Stimulated activated naive B cell treated with anti-CD40 and anti-IgM and Interleukin-4, amounts not matched to agents 10 μg/mL and 1 μg/mL and 100 μg/mL, for 72 hours (primary cell): ENCODE measurements at places on chromosomes 2 and 18.

GRCh38 chr2:95215018-95215612 lies 7.8 kb downstream of the ZNF892 start:
- no peak overlapping the region for H3K27ac ChIP-seq
- no peak for DNase-seq
- H3K4me3 ChIP-seq: no peak overlapping the region

DNA sequence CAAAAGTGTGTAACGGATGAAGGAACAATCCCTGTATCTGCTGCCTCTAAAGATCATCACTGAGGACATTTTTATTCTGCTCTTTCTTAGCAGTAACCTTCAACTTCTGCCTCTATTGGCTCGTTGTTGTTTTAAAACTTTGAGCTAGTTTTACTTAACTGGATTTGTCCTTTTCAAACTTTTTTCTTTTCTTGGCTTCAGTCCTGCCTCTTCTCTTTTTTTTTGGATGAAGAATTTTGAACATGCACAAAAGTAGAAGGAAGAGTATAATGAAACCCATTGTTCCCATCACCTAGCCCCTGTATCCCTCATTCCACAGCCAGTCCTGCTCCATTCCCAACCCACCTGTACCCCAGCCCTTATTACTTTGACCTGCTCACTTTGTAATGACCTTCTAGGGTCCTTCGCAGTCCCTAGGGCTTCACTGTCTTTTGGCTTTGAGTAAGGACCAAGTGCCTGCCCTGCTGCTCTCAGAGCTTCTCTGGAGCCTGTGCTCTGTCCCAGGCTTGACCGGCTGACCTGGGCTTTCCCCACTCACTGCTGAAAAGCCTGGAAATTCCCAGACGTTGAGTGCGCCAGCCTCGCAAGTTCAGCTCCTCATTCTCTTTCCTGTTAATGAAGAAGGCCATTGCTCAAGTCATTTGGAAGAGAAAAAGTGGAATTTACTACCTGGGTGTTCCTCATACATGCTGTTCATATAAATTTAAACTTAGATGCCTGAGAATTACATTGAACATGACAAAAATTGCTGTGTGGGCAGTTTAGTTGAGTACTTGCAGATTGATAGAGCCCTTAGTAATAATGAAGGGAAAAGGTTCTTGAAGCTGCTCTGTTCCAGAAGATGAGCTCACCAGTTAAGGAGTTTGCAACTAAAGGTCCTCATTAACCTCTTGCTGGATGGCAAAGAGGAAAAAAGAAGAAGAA lies 149.3 kb upstream of the ALPP start:
- no peak for DNase-seq
- no peak overlapping the region for H3K4me3 ChIP-seq
- H3K27me3 ChIP-seq: no peaks in the 10 kb centered on the region
- no peaks in the 10 kb centered on the region for H3K4me1 ChIP-seq
- peaks cover 5% of the 10 kb centered on the region for H3K36me3 ChIP-seq
- H3K27ac ChIP-seq: no peak overlapping the region

GRCh38 chr2:186130748-186131641 lies 355.1 kb upstream of the ZC3H15 start:
- no peak for DNase-seq
- no peak overlapping the region for H3K4me3 ChIP-seq
- no peaks in the 10 kb centered on the region for H3K4me1 ChIP-seq
- H3K36me3 ChIP-seq: no peaks in the 10 kb centered on the region

GRCh38 chr18:10135302-10135926 lies 221.6 kb downstream of the VAPA start:
- peaks cover 37% of the 10 kb centered on the region for H3K27me3 ChIP-seq
- DNase-seq: no peak
- no peak overlapping the region for H3K4me3 ChIP-seq
- no peak overlapping the region for H3K27ac ChIP-seq

GRCh38 chr2:206392118-206392517 lies 51.2 kb upstream of the ADAM23 start:
- no peaks in the 10 kb centered on the region for H3K27me3 ChIP-seq
- no peak overlapping the region for H3K4me3 ChIP-seq
- no peak overlapping the region for H3K27ac ChIP-seq
- H3K36me3 ChIP-seq: no peaks in the 10 kb centered on the region
- H3K4me1 ChIP-seq: no peaks in the 10 kb centered on the region

DNA sequence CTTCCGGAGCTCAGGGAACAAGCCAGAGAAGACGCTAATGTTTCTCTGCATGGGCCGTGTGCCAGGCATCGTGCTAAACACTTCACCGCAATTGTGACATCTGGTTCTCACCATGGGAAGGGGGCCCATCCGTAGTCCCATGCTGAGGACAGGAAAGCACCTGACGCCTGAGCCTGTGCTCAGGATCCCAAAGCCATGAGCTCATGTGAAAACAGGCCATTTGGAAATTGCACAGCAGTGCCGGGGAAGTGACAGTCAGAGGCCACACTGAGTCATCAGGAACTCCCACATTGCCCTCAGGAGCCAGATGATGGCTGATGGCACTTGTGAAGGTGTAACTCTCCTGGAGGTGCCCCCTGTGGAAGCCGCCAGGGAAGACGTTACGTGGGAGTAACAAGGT lies 141.0 kb downstream of the INHBB start:
- no peaks in the 10 kb centered on the region for H3K4me1 ChIP-seq
- H3K4me3 ChIP-seq: no peak overlapping the region
- peaks cover 11% of the 10 kb centered on the region for H3K27me3 ChIP-seq
- no peaks in the 10 kb centered on the region for H3K36me3 ChIP-seq

DNA sequence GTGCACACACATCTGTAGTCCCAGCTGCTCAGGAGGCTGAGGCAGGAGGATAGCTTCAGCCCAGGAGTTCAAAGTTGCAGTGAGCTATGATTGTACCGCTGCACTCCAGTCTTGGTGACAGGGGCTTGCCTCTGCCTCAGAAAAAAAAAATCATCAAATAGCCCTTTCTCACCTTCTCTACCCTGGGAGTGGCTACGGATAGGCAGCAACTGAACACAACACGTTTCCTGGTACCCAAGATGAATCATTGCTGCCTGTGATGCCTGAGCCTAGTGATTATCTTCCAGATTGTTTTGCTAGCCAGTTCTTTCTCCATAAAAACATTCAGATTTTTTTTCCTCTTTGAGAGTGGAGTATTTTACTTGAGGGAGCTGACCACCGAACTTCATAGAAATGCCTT lies 13.5 kb downstream of the INPP4A start:
- no peak for DNase-seq
- no peaks in the 10 kb centered on the region for H3K27me3 ChIP-seq
- H3K27ac ChIP-seq: no peak overlapping the region

DNA sequence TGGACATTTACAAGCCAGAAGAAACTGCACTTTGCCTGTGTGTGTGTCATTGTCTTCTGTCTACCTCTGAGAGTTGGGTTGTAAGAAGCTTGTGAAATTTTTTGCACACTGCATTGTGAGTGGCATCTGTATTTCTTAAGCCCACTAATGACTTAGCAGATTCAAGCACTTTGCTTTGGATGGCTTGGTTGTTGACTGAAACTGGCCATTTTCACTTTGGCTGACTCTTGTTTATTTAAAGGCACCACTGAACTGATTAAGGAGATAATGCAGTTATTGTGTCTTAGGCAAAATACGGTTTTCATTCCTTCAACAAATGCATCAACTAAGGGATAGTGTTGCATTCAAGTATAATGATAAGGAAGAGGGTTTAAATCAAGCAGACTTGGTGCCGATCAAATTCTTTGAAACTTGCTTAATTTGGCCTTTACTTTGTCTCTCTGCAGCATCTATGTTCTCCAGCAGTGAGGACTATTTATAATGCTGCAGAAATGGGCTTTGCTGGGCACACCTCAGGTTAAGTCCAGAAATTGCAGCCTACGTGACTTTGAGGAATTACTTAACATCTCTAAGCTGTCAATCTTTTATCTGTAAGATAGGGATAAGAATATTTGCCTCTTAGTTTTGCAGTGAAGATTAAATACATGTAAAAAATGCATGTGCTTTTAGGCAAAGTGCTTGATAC lies 142.0 kb downstream of the CCDC85A start:
- no peaks in the 10 kb centered on the region for H3K27me3 ChIP-seq
- H3K4me1 ChIP-seq: no peaks in the 10 kb centered on the region
- H3K4me3 ChIP-seq: no peak overlapping the region
- DNase-seq: no peak
- H3K36me3 ChIP-seq: no peaks in the 10 kb centered on the region

- H3K4me1 ChIP-seq: no peaks in the 10 kb centered on the region
- H3K27me3 ChIP-seq: no peaks in the 10 kb centered on the region
- H3K36me3 ChIP-seq: no peaks in the 10 kb centered on the region
- no peak for DNase-seq
These were observed 811.3 kb downstream of the CPS1 start for GRCh38 chr2:211367711-211368110.

- no peak for DNase-seq
- H3K27me3 ChIP-seq: peaks cover 24% of the 10 kb centered on the region
- no peak overlapping the region for H3K27ac ChIP-seq
These were observed 3.1 kb upstream of the FAM171B start for GRCh38 chr2:186690786-186691185.

- H3K27me3 ChIP-seq: no peaks in the 10 kb centered on the region
- H3K4me3 ChIP-seq: no peak overlapping the region
- no peak overlapping the region for H3K27ac ChIP-seq
- no peaks in the 10 kb centered on the region for H3K36me3 ChIP-seq
- H3K4me1 ChIP-seq: no peaks in the 10 kb centered on the region
- no peak for DNase-seq
These were observed 230.9 kb upstream of the ZSWIM2 start for GRCh38 chr2:187079901-187080300.

DNA sequence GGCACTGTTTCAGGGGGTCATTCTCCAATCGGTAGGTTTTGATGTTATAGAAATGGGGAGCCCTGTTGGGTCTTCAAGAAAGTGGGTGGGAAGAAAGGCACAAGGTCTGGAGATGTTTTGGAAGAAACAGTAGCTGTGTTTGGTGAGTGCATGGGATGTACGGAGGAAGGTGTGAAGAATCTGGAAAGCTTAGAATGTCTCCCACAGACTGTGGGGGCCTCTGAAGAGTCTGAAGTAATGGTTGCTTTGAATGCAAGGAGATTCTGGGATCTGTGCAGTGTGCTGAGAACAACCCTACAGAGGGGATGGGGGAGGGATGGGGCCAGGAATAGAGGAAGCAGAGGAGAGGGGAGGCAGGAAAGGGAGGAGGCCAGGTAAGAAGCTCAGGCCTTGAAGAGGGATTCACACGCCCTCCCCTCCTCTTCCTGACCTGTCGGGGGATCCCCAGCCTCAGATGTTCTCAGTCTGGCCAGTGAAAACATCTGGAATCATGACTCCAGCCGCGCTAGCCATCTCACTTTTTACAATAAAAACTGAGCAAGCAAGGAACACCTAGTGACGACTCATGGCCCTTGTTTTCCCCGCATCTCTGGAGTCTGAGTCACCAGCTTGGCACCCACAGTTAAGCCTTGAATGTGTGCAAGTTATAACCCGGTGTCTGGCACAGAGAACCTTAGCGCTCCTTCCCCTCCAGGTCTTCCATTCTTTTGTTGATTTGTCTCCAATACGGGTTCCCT lies 74.2 kb downstream of the SH3BP4 start:
- H3K4me3 ChIP-seq: no peak overlapping the region
- H3K27ac ChIP-seq: no peak overlapping the region
- DNase-seq: no peak
- H3K4me1 ChIP-seq: no peaks in the 10 kb centered on the region

- H3K4me3 ChIP-seq: peak overlapping the region; percentile 44
- H3K27me3 ChIP-seq: peaks cover 52% of the 10 kb centered on the region
- H3K27ac ChIP-seq: no peak overlapping the region
- no peak for DNase-seq
- no peaks in the 10 kb centered on the region for H3K4me1 ChIP-seq
- no peaks in the 10 kb centered on the region for H3K36me3 ChIP-seq
These were observed 817 bp downstream of the DSC2 start for GRCh38 chr18:31101183-31102024.

GRCh38 chr18:73688851-73689711 lies 458.6 kb downstream of the FBXO15 start:
- no peaks in the 10 kb centered on the region for H3K27me3 ChIP-seq
- no peaks in the 10 kb centered on the region for H3K36me3 ChIP-seq
- peaks cover 30% of the 10 kb centered on the region for H3K4me1 ChIP-seq
- H3K27ac ChIP-seq: no peak overlapping the region
- DNase-seq: no peak
- H3K4me3 ChIP-seq: peak overlapping the region; percentile 8

DNA sequence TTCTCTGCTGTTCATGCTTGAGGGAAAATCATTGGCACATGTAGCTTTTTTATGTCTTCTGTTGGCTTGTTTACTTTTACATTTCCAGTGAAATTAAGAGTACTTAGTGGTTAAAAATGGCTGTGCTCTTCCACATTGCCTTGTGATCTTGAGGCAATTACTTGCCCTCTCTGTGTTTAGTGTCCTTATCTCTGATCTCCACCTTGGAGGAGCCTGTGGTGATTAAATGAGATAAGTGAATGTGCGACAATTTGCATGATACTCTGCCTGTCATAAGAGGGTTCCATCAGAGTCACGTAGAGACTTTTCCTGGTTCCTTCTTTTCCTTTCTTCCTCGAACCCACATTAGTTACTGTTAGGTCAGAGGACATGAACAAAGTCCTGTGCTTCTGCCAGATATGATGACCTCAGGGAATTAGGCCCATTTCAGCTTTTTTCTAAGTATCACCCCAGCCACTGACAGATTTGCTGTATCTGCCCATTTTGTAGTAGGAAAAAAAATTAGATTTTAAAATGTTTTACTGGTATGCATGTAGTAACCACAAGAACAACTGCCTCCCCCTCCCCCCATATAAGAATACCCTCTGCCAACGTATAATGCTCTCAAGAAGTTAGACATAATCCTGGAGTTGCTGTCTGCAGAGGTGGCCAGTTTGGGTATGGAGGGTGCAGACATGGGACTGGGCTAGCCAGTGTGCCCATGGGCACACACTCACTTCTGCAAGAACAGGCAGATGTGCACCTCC lies 51.9 kb downstream of the TET3 start:
- peaks cover 91% of the 10 kb centered on the region for H3K4me1 ChIP-seq
- peak overlapping the region; percentile 71 for H3K4me3 ChIP-seq
- peak overlapping the region; percentile 87 for H3K27ac ChIP-seq

- H3K27ac ChIP-seq: no peak overlapping the region
- no peaks in the 10 kb centered on the region for H3K36me3 ChIP-seq
- H3K4me3 ChIP-seq: no peak overlapping the region
- no peak for DNase-seq
These were observed 44.6 kb downstream of the TFCP2L1 start for GRCh38 chr2:121240436-121240835.

GRCh38 chr18:30712383-30712782 lies 330.2 kb downstream of the DSC3 start:
- no peaks in the 10 kb centered on the region for H3K4me1 ChIP-seq
- no peaks in the 10 kb centered on the region for H3K27me3 ChIP-seq

- peaks cover 8% of the 10 kb centered on the region for H3K36me3 ChIP-seq
- H3K4me3 ChIP-seq: no peak overlapping the region
- no peaks in the 10 kb centered on the region for H3K4me1 ChIP-seq
These were observed 287.0 kb downstream of the ALPK2 start for GRCh38 chr18:58341916-58342315.

- peak overlapping the region; percentile 95 for H3K4me3 ChIP-seq
- peaks cover 10% of the 10 kb centered on the region for H3K4me1 ChIP-seq
- H3K27me3 ChIP-seq: no peaks in the 10 kb centered on the region
- peak; percentile 46 for DNase-seq
- H3K27ac ChIP-seq: peak overlapping the region; percentile 96
These were observed 431 bp downstream of the FAM98A start for GRCh38 chr2:33598561-33599174.
